Fibroblast of upper back skin (primary cell): ENCODE measurements at places on chromosomes 1 and 21.

- no peak for DNase-seq
These were observed 14.8 kb upstream of the ZFP69B start for GRCh38 chr1:40435471-40435870.

- DNase-seq = no peak
These were observed 16.8 kb downstream of the CCDC185 start for GRCh38 chr1:223410036-223410435.

DNA sequence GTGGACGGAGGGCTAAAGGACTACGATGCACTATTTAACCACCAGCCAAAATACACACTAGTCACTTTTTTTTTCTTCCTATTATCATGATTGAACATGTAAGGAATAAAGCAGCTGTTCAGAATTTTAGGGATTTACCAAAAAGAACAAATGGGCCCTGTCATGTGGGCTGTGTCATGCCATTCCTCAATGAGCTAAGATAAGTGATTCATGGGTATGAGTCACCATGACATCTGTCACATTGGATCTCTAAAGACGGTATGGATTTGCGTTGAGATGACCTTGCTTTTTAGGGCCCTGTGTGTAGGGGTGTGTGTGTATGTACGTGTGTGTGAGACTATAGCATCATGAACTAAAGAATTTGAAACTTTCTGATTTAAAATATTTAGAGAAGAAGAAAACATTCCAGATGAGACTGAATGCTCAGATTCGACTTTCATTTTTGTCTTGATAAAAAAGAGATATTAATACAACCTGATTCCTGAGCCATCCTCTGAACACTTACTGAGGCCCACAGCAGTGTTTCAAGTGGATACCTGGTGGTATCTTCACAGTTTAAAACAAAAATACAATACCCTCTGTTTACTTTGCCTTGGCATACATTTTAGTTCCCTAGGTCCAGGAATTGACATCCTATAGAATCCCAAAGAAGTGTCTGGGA is 246.1 kb upstream of the DUSP10 start:
- DNase-seq = peak; percentile 81

DNA sequence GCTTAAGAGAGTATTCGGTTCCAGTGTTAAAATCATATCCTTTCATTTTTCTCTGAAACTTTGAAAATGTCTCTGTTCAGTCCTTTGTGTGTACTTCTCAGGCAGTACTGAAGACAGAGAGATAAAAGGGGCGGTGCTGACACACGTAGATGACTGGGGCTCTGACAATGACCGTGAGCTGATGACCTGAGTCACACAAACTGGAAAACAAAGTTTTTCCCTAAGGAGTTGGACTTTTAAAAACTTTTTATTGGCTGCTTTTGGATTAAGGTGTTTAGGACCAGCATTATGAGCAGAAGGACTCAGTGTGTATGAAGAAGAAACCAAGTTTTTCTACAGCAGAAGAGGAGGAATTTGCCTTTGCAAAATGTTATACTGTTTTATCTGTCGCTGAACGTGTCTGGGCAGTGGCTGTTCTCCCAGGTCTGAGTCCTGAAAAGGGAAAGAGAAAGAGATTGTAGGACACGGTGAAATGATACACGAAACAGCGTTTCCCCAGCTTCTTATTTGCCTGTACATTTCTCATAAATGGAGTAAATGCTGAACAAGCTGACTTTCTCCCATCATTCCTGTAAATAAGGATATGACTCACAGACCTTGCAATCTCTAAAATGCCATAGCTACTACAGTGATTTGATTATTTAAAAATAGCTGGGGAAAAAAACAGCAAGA is 51.5 kb downstream of the MAP3K7CL start:
- DNase-seq = peak; percentile 88

- no peak for DNase-seq
These were observed 680.3 kb downstream of the PLA2G4A start for GRCh38 chr1:187509091-187509490.

GRCh38 chr21:40016234-40016633 is 149.0 kb downstream of the PCP4 start:
- DNase-seq = no peak

DNA sequence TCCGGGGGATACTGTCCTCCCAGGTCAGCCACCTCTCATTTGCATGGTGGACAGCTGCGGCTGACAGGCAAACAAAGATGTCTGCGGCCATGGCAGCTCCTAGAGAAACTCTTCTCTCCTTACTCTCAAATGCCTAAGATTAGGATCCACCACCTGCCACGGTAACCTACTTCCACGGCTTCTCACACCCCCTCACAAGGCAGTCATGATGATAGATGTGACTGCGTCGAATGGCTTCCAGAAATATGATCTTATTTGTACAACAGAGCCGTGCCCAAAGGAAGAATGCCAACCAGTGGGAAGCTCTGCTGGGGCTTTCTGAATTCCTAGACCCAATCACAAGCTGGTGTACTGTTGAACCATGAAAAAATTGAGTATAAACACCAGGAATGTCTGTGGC is 73.4 kb downstream of the BACE2 start:
- DNase-seq = no peak

GRCh38 chr1:106344494-106344893 is 712.0 kb upstream of the PRMT6 start:
- peak; percentile 5 for DNase-seq
